ENCODE measurements at places on chromosomes 12 and 14. TPM values are rescaled to one million over a fixed set of nuclear protein-coding genes. Genes with fewer than 3 reads are reported as not detected.

GRCh38 chr12:111120578-111120977 lies 200.2 kb upstream of the MYL2 start:
- H3K4me1 ChIP-seq: no peaks in the 10 kb centered on the region
- DNase-seq: no peak
- no peak overlapping the region for H3K27ac ChIP-seq
- peaks cover 36% of the 10 kb centered on the region for H3K27me3 ChIP-seq

GRCh38 chr12:94812345-94812744 lies 162.0 kb upstream of the TMCC3 start:
- no peaks in the 10 kb centered on the region for H3K27me3 ChIP-seq
- DNase-seq: no peak
- H3K4me3 ChIP-seq: no peak overlapping the region
- H3K4me1 ChIP-seq: no peaks in the 10 kb centered on the region
- H3K27ac ChIP-seq: no peak overlapping the region
- H3K36me3 ChIP-seq: no peaks in the 10 kb centered on the region

- H3K4me1 ChIP-seq: peaks cover 16% of the 10 kb centered on the region
- no peaks in the 10 kb centered on the region for H3K36me3 ChIP-seq
- H3K27ac ChIP-seq: peak overlapping the region; percentile 20
- H3K4me3 ChIP-seq: no peak overlapping the region
- peak; percentile 49 for DNase-seq
Observed at GRCh38 chr14:74577247-74577947, 34.6 kb downstream of the LTBP2 start.

GRCh38 chr12:15151161-15152091 lies 69.8 kb downstream of the RERG start:
- H3K27ac ChIP-seq: peak overlapping the region; percentile 3
- peaks cover 31% of the 10 kb centered on the region for H3K4me1 ChIP-seq
- no peaks in the 10 kb centered on the region for H3K36me3 ChIP-seq
- DNase-seq: no peak

GRCh38 chr12:42570076-42570475 lies 19.5 kb downstream of the PRICKLE1 start:
- H3K36me3 ChIP-seq: no peaks in the 10 kb centered on the region
- H3K27ac ChIP-seq: no peak overlapping the region
- DNase-seq: no peak
- H3K27me3 ChIP-seq: no peaks in the 10 kb centered on the region
- H3K4me3 ChIP-seq: no peak overlapping the region

DNA sequence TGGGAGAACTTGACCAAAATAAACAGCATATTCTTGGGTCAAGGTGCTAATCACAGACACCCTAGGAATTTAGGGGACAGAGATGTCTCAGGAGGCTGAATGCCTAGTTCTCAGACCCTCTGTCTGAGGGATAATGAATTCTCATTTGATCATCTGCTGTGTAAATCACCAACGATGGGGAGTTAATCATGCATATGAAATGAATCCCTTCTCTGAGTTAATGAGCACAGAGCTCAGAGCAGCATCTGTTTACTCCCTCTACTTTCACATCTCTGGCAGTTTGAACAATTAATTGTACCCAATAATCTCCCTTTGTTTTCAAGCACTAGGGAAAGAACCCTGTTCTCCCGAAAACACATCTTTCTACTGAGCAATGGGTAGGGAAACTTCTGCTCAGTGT lies 129.4 kb upstream of the SRRM4 start:
- H3K27ac ChIP-seq: no peak overlapping the region
- no peaks in the 10 kb centered on the region for H3K4me1 ChIP-seq
- peaks cover 24% of the 10 kb centered on the region for H3K27me3 ChIP-seq
- H3K36me3 ChIP-seq: no peaks in the 10 kb centered on the region
- H3K4me3 ChIP-seq: no peak overlapping the region
- DNase-seq: no peak

- H3K27me3 ChIP-seq: no peaks in the 10 kb centered on the region
- peaks cover 20% of the 10 kb centered on the region for H3K36me3 ChIP-seq
- no peak overlapping the region for H3K27ac ChIP-seq
- H3K4me3 ChIP-seq: no peak overlapping the region
- no peaks in the 10 kb centered on the region for H3K4me1 ChIP-seq
- no peak for DNase-seq
Observed at GRCh38 chr14:52879958-52880357, 70.9 kb downstream of the FERMT2 start.

GRCh38 chr12:68532204-68532886 lies 78.4 kb upstream of the RAP1B start:
- peaks cover 6% of the 10 kb centered on the region for H3K4me1 ChIP-seq
- no peaks in the 10 kb centered on the region for H3K36me3 ChIP-seq
- DNase-seq: no peak
- no peak overlapping the region for H3K27ac ChIP-seq
- H3K27me3 ChIP-seq: no peaks in the 10 kb centered on the region

NYNRIN gene
- 18.0 TPM for total RNA-seq

All from spleen (tissue), 13 donors.